ENCODE measurements at places on chromosomes 4 and X.
A peak's percentile ranks its signal among the peaks of the same experiment; 100 is the strongest.

DNA sequence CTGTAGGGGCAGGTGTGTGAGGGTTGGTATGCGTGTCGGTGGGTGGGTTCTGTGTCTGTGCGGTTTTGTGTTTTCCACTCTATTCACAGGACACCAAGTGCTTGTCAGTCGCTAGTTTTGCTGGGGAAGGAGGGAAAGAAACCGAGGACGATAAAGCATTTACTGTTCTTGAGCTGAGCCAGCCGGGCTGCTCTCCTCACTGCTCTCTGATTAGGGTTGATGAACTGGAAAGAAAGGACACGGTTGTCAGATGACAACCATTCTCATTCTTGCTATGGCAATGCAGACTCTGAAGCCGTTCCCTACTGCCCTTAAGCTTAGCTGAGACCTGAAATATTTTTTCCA is 832 bp downstream of the EGFL6 start:
- DNase-seq: no peak

- no peak for DNase-seq
These were observed 10.1 kb downstream of the IDS start for GRCh38 chrX:149494844-149495565.

DNA sequence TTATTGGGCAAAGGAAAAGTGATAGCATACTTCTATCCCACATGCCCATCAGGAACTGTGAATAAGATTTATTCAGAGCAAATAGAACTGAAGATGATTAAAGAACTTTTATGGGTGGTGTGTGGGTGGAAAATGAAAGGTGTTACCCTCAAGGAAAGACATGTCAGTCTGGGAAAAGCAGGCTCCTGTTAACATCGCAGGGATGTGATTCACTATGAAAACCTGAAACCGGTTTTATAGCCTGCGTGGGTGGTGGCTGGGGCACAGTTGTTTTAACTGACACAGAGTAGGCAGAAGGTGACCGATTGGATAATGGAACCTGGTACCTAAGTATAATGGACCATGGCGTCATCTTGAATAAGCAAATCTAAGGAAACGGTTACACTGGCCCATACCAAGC is 61.3 kb upstream of the CASK start:
- DNase-seq: no peak

GRCh38 chr4:169341490-169341889 is 70.7 kb upstream of the SH3RF1 start:
- DNase-seq: no peak

DNA sequence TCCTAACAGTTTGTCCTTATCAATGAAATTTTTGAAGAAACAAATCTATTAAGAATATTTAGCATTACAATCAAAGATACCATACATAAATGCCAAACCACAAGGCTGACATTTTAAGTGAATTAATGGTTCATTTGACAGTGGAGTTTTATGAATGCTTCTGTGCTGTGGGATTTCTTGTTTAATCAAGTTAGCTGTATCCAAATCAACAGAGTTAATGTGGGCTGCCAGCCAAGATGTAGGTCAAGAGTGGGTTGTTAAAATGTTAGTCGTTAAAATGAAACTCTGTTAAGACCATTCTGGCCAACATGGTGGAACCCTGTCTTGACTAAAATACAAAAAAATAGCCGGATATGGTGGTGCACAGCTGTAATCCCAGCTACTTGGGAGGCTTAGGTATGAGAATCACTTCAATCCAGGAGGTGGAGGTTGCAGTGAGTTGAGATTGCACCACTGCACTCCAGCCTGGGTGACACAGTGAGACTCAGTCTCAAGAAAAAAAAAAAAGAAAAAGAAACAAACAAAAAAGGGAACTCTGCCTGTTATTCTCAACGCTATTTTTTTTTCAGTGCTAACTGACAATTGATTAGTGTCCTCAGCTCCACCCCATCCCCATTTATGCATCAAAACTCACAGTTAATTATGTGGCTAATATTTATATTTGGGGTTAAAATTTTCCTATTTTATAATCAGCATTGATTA is 20.2 kb downstream of the GPAT3 start:
- no peak for DNase-seq

DNA sequence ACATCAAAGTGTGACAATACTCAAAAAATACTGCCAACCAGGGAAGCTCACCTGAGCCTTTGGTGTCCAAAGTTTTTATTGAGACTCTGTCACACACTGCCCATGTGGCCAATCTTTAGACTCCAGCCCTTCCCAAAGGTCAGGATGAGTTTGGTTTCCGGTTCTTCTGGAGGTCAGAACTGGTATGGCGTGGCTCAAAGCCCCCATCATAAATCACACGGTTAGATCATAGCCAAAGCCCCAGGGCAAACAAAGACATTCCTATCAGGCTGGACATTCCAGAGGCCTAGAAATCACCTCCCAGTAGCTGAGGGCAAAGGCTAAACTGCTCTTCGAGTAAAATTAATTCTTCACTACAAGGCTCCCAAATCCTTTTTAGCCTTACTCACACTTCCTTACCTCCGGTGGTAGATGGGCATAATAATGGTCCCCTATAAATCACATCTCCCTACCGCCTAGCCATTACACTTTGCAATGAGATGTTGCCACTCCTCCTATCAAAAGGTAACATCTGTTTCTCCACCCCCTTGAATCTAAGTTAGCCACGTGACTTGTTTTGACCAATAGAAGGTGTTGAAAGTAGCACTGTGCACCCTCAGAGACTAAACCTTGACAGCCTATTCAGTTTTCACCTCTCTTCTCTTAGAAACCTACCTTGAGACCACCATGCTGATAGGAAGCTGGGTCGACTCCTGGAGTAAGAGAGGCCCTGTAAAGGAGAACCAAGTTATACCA is 137.8 kb upstream of the DUSP21 start:
- DNase-seq: no peak

DNA sequence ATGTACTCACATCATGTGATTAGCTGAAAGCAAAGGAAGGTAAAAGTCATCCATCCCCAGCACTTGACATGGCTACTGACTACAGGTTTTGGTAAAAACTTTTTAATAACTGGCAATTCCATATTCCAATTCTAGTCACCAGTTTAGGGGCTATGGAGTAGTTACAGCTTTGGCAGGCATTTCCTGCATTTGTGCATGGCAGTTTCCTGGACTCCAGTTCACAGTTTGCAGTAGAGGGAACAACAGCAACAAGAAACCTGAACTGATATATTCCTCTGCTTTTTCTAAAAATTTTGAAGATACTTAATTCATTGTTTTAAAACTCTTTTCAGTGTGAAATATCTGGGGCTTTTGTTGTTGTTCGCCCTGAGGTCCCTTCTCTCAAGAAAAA is 184.3 kb downstream of the PPP3CA start:
- DNase-seq: no peak

DNA sequence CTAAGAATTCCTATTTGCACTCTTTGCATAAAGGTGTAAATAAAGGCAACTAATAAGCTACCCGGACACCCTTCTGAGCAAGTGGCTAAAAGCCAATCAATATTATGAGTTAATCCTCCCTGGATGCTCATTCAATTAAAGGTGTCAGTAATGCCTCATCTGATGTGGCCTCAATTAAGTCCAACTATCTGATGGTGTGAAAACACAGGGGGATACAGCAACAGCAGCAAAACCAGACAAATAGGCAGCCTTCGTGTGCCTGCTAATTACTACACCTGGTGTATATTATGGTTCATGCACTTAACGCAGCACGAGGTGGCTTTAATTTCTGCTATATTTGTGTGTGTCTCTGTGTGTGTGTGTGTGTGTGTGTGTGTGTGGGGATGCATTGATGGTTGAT is 244.4 kb downstream of the DCLK2 start:
- no peak for DNase-seq

DNA sequence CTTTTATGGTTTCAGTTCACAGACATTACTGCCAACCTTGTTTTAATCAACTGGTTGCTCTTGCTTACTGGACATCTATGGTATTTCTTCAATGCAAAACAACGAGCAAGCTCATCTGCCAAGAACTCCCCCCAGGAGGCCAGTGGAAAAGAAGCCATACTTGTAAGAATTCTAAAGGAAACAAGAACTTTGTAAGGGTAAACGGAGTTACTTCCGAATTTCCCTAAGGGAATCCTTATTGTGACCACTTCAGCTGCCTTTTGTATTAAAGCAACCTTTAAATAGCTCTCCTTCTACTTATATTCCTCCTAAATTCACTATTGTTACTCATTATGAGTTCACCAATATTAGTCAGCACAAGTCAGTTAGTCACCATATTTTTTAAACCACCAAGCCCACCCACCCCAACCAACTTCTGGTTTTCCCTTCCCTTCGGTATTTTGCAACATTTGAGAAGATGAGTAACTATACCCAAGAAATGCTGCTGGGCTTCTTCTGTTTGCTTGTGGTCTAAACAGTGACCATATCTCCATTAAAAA is 602.8 kb upstream of the DIPK2B start:
- DNase-seq: no peak

DNA sequence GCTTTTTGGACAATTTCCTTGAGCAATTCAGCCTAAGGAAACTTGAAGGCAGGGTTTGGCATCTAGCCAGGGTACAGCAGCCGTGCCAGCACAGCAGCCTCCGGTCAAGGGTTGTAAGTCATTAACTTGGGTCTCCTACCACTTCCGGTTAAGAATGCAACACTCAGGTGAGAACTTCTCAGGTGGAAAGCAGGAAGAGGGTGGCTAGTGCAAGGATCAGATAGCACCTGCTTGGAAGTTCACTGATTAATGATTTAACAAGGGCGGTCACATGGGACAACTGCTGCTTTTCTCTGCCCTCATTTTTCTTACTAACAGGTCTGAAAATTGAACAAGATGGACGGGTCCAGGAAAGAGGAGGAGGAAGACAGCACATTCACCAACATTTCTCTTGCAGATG is 30.1 kb upstream of the SCOC start:
- no peak for DNase-seq

GRCh38 chrX:109857584-109858228 is 124.6 kb upstream of the ACSL4 start:
- no peak for DNase-seq

- no peak for DNase-seq
These were observed 388.8 kb upstream of the EPHA5 start for GRCh38 chr4:66059136-66059535.

GRCh38 chr4:131459430-131460101 is 1689.5 kb upstream of the PCDH10 start:
- no peak for DNase-seq

DNA sequence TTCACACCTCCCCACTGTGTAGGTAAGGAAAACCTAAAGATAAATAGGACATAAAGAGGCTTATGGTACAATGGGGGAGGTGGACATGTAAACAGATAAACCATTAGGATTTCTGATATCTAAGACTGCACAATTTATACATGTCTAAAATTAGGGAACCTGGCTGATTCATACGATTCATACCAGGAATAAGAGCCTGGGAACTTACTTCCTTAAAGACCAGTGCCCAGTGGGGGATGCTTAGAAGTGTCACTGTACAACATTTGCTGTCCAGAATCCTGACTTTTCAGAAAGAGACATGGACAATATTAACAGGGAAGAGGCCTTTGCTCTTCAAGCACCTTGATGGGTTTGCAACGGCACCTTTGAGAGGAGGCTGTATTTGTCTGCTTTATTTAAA is 116.8 kb upstream of the KIT start:
- DNase-seq: no peak

DNA sequence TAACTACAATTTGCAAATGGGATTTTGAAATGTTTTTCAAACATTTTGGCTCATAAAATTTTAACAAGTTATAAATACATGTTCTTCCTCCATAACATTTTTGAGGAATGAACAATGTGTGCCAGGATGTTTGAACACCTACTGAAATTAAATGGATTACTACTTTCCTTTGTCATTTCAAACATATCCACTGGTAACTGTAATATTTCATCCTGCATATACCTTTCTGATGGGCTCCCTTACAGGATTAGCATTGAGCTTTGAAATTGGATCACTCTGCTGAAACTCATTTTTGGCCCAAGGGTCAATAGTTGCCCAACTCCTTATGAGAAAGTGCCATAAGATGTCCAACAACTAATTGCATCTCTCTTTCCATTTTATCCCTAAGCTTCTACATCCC is 17.6 kb downstream of the GRPR start:
- DNase-seq: no peak

- DNase-seq: peak; percentile 6
These were observed 32.9 kb downstream of the USP9X start for GRCh38 chrX:41118156-41118555.

GRCh38 chr4:25343671-25344070 is 31.1 kb downstream of the ZCCHC4 start:
- no peak for DNase-seq

DNA sequence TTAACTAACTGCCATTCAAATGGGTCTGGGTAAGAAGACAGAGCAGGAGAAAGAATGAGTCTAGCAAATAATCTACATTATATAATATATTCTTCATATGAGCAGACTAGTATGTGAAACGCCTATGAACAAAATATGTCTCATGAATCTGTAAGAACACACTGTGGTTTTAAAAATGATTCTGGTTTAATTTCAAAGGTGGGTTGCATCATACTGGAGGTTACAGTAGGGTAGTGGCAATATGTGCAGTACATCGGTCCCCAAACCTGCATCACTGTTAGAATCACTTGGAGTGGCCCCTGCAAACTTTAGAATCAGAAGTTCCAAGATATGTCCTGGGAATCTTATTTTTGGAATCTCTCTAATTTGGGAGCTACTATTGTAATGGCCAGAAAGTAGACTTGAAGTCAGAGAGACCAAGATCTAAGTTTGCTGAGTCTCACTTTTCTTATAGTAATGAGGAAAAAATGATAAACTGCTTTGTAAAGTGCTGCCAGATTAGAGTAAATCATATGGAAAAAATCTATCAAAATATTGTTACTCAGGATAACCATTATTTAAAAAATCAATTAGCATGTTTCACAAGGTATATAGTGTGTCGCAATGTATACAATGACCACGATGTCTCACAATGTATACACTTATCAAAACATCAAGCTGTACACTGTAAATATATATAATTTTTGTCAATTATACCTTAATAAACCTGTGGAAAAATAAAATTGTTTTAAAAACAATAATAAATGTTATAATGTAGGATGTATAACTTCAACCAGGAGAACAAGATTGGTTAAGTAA is 37.9 kb upstream of the ARSJ start:
- DNase-seq: no peak

- peak; percentile 45 for DNase-seq
These were observed 487 bp downstream of the HMGB2 start for GRCh38 chr4:173333658-173334084.
